ENCODE measurements at places on chromosomes 3 and 15.

GRCh38 chr3:111998636-111999483 lies at the start of gene TAGLN3:
Gene TAGLN3 (plus strand): TSS chr3:111998922. CDS start chr3:111999423, 501 bp downstream.
- DNase-seq = no peak

DNA sequence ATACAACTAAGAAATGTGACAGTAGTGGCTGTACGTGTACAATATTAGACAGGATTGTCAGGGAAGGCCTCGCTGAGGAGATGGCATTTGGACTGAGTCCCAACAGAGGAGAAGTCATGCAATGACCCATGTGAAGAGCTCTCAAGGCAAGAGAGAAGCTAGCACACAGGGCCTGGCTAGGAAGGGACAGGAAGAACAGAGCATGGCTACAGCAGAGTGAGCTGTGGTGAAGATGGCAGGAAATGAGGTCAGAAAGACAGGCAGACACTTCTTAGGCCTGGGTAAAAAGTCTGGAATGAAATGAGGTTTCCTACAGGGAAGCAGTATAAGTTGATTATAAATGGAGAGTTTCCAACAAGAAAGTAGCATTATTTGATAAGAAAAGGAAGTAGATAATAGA lies 33.2 kb upstream of the LEKR1 start:
- DNase-seq = no peak

GRCh38 chr3:45198264-45199260 lies 27.5 kb downstream of the TMEM158 start:
- DNase-seq = no peak

DNA sequence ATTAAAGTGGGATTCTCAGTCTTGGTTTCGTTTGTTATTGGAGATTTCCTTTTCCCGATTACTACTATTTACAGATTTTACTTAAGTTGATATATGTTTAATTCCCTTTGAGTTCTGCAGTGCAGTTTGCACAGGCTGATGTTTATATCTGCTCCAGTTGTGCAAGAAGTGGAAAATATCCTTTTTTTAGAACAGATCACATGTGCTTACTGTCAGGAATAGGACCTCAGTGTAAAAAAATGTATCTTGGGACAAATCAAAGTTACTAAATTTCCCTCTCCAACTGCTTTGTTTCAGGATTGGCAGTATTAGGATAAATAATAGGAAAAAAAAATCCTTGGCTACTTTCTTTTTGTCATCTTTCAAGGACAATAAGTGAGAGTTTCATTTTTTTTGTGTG lies 6.9 kb downstream of the MITF start:
- no peak for DNase-seq

DNA sequence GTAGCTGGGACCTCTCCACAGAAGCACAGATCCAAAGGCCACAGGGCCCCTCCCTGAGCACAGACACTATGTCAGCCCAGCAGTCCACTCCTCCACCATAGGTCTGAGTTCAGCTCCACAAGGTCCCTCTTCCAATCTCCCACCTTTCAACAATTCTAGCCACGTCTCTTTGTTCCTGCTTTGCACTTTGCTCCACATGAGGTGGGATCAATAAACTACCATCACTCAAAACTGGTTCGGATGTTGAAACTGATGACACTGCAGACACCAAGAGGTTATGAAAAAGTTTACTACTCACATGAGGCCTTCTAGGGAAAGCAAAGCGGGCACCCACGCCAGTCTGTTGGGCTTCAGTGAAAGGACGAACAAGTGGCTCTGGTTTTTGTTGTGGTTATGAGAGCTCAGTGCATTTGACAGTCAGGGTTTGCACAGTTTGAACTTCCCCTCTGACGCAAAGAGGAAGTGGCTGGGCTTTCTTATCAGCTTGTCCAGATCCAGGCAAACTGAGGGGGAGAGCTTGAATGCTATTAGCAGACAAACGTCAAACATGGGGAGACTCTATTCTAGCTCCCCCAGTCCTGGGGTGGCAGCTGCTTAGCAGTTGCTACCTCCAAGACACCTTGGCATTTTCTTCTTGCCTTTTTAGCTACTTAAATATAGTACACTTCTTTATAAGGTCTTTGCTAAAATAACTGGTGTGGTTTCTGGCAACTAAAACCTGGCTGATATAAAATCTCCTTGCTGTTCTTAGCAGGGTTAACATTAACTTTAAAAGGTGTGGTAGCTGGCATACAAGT lies 37.8 kb downstream of the ZNF445 start:
- DNase-seq = no peak

DNA sequence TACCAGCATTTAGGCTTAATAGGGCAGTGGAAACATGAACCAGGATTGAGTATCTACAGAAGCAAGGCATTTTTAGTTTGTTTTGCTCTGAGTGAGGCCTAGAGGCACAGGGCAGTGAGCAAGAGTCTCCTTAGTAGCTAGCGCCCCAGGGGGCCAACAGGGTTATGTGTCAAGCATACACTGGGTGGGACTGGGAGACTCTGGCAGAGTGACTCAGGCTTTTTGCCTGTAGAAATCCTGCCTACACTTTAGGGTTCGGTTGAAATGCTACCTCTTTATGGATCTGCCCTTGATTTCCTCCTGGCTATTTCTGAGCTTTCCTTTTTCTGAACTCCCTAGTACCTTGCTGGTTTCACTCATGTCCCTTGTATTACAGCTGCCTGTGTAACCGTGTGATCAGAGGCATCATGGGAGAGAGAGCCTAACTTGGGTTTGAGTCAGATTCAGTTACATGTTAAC lies 72.2 kb downstream of the TOP2B start:
- DNase-seq = no peak

GRCh38 chr3:168123201-168124176 lies 27.8 kb upstream of the GOLIM4 start:
- no peak for DNase-seq

DNA sequence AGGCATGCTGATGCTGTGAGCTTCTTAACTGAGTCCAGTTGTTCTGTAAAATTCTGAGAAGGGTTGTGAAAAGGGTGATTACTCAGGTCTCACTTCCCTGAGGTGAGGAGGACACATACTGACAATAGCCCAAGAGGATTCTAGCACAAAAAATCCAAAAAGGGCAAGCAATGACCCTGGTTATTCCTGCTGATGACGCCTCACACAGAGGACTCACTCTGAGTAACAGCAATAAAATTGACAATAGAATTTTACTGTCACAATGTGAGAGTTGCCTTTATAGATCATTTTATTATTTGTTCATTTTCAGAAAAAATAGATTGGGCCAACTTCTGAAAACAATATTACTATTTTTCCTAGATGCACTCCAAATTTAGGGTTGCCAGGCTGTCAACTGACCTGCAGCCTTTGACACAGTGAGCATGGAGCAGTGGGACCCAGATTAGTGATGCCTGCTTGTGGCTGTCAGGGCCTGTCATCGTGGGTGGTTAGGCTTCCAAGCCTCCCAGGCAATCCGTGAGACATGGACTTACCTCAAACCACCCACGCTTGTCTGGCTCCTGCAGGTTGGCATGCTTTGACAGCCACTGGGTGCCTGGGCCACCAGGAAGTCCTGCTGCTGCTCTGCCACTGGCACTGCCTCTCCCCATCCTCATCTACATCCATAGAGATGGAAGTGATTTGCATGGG lies 396.0 kb upstream of the THBS1 start:
- no peak for DNase-seq

DNA sequence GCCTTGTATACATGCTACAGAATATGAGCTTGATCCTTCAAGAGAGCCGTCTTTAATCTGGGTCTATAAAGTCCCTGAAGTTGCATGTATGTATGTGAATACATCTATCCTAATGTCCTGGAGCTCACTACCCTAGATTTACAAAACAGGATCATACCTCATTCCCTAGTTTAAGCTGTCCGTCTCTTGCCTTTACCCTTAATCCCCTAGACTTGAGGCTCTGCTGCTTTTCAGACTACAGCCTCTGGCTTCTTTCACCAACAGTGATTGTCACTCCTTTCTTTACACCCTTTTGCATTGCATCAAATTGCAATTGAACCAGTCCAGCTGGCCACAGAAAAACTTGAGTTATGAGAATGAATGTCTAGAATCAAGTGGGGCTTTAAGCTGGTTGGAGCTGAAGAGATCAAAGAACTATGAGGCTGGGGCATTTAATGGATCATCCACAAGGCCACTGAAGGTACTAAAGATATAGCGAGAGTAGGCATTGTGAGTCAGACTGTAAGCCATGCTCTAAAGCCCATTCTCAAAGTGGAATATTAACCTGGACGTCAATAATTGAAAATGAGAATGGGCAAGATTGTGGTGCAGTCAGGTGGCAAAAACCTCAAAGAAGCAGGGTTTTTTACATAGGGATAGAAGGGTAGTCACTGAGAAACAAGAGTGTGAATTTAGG lies 12.3 kb upstream of the PLD1 start:
- DNase-seq = no peak

- peak; percentile 72 for DNase-seq
Measured at GRCh38 chr3:195450731-195451229, 8.0 kb upstream of the ACAP2 start.

- DNase-seq = no peak
Measured at GRCh38 chr3:114974387-114974786, 172.7 kb downstream of the ZBTB20 start.

DNA sequence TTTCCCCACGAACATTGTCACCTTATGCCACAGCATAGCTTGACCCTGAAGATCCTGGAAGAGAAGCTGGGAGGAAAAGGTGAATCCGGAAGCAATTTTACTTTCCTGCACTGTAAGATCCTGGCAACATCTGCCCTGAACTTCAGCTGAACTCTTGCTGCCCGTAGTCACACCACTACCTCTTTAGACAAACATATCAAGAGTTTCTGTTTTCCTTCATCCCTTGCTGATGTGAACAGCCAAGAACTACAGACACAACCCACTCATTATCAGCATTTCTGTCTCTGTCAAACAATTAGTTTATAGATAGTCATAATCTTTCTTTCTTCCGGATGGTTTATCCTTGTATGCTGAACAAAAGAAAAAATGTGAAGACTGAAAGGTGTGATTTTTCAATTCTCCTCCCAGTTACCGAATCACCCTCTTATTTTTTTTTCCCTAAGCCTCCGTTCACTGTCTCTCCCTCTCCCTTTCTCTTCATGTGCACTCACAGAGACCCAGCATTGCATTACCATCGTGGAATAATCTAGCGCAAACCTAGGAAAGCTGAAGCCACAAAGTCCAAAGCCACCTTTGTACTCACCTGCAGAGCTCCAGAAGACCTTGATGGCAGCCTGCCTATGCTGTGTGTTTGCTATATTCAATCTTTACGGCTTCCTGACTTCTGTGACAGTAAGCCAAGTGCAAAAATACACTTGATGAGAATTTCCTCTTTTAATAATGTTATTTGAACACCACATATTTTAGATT lies 229.2 kb downstream of the CDIN1 start:
- DNase-seq = no peak

- DNase-seq = no peak
Measured at GRCh38 chr3:52695798-52696671, 9.6 kb downstream of the GLT8D1 start.

GRCh38 chr3:106371221-106371970 lies 502.6 kb upstream of the CBLB start:
- DNase-seq = no peak

DNA sequence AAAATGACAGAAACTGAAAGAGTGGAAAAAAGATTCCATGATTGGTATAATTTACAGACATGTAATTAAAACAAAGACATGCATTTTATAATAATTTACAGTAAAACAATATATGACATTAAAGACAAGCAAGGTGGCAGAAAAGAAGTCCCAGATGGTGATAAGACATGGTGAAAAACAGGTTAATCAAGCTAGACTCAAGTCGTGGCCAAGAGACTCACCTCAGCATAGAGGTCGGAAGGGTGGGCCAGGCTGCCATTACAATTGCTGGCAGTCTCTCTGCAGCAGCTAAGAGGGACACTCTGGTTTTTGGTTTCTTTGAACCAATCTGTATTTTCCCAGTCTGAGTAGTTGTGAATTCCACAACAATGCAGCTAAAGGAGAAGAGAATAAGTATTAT lies 18.4 kb downstream of the TSPAN3 start:
- DNase-seq = no peak

DNA sequence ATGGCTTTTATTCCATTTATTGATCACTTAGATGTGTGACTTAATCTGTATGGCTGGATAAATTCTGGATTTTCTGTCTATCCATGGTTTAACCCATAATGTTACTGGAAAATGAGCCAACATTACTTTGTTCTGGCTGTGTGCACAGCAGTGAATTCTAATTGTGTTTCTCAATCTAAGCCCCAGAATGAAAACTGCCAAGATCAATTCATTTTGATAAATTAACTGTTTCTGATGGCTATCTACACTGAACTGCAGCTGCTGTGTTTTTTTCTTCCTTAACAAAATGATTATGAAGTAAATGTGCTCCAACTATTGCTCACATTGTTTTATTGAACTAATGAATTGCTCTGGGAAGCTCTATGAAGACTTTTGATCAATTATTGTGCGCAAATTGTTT lies 35.7 kb upstream of the CPB1 start:
- no peak for DNase-seq

- no peak for DNase-seq
Measured at GRCh38 chr3:42216931-42217333, 49.1 kb downstream of the CCK start.

DNA sequence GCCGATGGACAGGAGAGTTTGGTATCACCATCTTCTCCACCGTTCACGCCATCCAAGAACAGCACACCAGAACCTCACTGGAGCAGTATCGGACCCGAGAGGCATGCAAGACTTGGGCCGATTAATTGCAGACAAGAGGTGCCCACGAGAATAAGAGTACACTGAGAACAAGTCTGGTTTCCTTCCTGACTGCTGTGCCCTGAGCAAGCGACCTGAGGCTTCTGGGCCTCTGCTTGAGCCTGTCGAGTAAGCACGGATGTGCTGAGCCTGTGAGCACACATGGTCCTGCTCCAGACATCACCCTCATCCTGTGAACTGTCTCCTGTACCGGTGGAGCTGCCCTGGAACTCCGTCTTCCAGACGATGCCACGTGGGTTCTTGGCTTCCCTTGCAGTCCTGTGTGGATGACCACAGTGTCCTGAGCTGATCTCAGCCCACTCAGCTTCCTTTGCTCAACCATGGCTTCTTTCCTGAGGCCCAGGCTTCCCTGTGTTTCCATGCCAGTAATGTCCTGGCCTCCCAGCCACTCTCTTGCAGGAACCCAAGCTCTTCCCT lies 34.3 kb upstream of the SNRPA1 start:
- DNase-seq = no peak

GRCh38 chr15:56804279-56804678 lies 71.0 kb upstream of the ZNF280D start:
- DNase-seq = no peak

Data from HFF-Myc (cell line).